MV-4-11 (cell line): ENCODE measurements at places on chromosomes 1 and 21.

- DNase-seq, result no peak
Measured at GRCh38 chr1:84006591-84006990, 7.7 kb upstream of the TTLL7 start.

DNA sequence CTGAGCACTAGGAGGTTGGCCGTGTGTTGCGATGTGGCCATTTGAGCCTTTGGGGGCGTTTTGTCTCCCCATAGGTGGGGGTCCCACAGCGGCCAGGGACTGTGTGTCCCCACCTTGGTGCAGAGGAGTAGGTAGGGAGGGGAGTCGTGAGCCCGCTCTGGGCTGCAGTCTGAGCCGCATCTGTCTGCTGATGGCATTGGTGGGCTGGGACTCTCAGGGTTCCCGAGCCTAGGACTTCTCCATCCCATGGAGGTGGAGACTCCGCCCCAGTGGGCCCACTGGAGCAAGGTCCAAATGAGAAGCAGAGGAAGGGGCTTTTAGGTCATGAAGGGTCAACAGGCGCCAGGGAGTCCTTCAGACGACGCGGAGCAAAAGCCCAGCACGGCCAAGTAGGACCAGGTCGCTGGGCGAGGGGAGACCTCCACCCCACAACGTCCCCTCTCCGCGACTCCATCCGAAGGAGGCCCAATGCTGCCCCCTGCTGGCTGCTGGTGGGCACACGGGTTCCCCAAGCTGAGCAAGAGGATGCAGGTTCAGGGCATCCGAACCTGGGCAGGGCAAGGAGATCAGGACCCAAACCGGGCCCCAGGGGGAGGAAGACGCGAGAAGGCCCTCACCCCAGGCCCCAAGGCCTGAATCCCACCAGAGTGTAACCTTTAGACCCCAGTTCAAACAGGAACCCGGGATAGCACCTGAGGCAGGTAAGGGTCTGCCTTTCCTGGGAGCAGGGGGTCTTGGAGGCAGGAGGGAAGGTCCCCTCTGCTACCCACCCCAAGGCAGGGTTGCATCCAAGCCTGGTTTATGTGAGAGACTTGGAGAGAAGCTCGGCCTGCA is 14.9 kb downstream of the TTC34 start:
- no peak for DNase-seq

DNA sequence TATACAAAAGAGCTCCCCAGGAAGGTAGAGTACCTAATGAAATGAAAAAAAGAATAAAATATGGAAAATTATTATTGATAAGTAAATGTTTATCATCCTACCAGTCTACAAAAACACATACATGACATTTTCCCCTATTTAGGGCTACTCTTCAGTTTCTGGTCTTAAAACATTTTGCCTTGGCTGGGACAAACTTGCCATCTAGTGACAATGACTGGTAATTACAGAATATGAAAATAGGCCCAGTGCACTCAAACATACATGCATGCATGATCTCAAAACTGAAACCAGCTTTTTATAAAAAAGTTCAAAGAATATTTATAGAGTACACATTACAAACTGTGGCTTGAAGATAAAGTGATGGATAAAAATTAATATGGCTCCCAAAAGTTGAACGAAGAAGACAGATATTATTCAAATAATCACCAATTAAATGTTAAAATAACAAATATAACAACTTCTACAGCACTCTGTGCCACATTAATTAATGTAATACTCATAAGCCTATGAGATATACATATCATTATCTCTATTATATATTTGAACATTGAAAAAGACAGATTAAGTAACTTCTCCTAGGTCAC is 10.5 kb upstream of the RNPC3 start:
- peak; percentile 69 for DNase-seq

DNA sequence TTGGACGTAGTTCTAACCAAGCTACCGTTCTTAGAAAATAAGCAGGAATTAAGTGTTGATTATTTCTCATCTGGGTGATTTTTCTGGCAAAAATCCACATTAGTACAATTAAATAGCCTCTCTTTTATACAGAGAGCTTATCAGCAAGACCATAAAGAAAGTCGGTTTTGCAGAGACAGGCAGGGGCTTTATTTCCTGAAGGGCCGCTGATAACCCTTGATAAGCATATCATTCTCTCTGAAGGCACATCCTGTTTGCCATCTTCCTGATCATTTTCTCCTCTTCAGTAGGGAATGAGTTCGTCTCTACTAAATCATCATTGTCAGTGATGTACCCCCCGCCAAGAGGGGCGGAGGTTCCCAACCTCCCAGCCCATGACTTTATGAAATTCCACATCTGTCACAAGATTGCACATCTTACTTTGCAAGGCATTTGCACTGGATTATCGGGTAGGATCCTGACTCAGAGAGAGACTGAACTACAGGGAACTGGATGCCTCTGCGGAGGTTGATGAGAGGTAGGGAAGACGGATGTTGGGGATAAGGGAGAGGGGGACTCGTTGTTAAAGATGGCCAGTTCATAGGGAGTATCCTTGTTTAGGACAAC is 115.7 kb downstream of the KCNJ6 start:
- DNase-seq, result no peak

DNA sequence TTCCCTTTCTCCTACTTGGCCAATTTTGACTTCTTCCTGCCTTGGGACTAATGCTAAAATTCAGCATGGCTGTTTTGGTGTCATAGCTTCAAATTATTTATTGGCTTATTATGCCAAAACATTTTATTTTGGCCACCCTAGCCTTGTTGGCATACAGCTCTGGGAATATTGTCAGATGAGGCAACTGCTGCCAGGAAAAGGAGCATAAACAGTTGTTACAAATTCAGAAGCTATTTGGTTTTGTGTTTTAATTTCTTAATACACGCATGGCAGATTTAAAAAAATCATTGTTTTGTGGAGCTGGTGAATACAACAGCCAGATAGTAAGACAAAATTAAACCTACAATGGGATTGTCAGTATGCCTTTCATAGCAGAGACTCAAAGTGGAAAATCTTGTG is 66.8 kb upstream of the BCL10 start:
- DNase-seq, result no peak

GRCh38 chr1:1968767-1969504 is 34.6 kb downstream of the CFAP74 start:
- DNase-seq, result no peak

DNA sequence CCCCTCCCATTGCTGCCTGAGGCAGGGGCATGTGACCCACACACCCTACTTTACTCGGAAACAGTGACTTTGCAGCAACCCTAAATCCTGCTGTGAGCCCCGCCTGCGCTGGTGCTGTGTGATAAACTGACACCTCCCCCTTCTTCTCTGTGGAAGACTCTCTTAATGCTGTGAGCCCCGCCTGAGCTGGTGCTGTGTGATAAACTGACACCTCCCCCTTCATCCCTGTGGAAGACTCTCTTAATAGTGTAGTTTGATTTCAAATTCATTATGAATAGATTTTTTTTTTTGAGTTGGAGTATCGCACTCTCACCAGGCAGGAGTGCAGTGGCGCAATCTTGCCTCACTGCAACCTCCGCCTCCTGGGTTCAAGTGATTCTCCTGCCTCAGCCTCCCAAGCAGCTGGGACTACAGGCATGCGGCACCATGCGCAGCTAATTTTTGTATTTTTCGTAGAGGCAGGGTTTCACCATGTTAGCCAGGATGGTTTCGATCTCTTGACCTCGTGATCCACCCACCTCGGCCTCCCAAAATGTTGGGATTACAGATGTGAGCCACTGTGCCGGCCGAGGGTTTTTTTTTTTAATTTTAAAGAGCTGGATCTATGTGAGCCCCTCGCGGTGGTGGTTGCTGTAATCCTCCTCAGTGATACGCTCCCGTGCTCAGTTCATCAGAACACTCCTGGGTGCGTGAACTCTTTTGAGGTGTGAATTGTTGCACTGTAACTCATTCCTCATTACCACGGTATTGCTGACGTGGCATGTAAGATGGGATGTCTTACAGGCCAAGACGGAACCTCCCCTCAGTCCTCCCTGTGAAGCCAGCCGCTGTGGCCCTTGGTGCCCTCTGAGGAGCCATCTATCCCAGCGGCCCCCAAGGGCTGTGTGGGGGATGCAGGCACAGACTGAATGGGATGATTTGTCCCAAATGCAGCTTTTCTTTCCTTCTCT is 60.3 kb downstream of the GALNT2 start:
- DNase-seq, result no peak

DNA sequence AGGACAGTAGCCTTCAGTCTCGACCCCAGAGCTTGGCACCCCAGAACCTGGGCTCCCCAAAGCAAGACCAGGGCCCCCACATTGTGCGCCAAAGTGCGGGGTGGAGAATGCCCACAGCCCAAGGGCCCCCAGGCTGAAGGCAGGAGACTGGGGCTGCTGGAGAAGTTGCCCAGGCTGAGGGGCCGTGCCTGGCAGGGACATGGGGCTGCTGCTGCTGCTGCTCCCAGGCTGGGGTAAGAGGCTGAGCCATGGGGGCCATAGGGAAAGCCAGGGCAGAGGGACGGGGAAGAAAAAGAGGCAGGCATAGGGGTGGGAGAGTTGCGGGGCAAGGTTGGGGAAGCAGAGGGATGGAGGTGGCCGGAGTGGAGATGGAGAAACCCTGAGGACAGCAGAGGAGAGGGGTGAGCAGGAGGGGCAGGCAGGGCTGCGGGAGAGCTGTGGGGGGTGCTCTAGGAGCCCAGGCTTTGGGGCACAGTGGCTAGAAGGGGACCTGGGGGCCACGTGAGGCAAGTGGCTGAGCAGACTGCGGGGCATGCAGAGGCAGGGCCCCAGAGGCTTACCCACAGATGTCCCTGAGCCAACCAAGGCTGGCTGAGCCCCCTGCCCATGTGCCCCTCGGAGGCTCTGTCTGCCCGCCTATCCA is 18.9 kb downstream of the SLC27A3 start:
- no peak for DNase-seq

DNA sequence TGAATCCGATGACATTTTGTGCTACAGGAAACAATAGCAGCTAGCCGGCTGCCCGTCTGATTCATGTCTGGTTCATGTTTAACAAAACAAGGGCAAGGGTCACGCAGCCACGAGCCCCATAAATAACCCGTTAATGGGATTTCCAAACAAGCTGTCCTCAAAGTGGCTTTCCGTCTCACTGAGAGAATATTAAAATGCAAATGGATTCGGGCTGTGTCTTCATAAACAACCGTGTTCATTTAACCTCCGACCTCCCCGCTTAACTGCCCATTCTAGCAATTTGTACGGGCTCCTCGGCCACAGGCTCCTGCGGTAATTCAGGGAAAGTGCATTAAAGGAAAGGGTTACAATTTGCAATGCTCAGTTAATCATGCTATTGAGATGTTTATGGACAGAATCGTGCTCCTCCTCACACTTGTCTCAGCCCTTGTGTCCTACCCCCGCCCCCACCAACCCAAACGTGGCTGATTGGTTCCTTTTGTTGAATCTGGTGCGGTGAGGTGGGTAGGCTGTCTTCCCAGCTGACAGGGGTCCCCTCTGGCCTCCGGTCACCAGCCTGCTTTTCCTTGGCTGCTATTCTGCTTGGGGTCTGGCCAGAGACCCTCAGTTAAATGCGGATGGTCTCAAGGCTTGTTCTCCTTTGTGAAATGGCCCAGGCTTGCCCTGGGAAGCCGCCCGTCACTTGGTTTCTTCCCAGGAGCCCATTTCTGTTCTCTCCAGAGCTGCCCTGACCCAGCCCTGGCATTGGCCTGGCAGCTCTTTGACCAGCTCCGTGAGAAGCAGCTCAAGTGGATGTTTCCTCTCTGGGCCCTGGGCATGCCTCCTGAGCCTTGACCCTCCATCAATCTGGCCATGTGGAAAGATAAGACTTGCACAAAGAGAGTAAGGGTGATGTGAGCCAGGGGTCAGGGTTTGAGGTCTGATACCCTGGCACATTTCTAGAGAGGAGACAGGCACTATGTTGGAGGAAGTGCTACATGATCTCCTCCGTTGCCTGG is 200.7 kb upstream of the POU3F1 start:
- no peak for DNase-seq

DNA sequence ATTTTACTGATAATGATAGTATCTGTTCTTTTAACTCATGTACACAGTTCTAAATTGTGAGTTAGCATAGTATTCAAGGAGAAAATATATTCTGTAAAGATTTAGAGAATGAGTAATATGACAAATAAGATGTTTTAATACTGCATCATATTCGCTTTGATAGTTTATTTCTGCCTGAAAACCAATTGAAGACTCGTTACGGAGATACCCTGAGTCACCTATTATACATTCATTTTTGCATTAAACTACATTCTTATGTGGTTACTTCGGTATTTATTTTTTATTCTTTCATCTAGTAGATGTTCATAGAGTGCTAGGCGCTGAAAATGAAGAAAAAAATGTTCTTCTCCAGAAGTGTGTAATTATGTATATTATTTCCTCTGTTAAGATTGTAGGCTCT is 5.3 kb downstream of the UHMK1 start:
- DNase-seq, result no peak

GRCh38 chr1:168470901-168471431 is 72.8 kb downstream of the XCL2 start:
- peak; percentile 19 for DNase-seq

- no peak for DNase-seq
Measured at GRCh38 chr1:15107911-15108310, 45.6 kb upstream of the TMEM51 start.

- DNase-seq, result peak; percentile 74
Measured at GRCh38 chr1:9413071-9413876, 120.6 kb downstream of the SPSB1 start.

DNA sequence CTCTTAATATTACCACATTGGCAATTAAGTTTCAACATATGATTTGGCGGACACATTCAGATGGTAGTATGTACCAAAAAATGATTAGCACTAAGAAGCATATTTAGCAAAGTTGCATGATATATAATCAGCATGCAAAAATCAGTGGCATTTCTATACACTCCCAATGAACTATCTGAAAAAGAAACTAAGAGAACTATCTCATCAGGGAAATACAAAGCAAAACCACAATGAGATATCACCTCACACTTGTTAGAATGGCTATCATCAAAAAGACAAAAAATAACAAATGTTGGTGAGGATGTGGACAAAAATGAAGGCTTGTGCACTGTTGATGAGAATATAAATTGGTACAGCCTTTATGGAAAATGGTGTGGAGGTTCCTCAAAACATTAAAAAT is 31.4 kb upstream of the DENND1B start:
- DNase-seq, result no peak

GRCh38 chr1:107896936-107897335 is 68.0 kb downstream of the VAV3 start:
- no peak for DNase-seq

DNA sequence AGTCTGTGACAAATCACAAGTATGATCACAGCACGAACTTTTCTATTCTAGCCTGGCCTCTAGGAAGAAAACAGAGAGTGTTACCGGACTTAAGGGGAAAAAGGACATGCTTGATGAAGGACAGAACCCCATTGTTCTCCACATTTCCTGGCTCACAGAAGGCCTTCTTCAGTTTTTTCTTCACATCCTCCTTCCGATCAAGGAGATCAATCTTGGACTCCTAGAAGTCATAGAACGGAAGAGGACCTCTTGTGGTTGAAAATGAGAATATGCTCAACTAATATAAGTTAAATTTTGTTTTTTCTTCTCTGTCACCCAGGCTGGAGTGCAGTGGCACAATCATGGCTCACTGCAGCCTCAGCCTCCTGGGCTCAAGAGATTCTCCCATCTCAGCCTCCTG is 30.3 kb downstream of the YARS1 start:
- no peak for DNase-seq
